ENCODE measurements at places on chromosomes 5 and 9.

DNA sequence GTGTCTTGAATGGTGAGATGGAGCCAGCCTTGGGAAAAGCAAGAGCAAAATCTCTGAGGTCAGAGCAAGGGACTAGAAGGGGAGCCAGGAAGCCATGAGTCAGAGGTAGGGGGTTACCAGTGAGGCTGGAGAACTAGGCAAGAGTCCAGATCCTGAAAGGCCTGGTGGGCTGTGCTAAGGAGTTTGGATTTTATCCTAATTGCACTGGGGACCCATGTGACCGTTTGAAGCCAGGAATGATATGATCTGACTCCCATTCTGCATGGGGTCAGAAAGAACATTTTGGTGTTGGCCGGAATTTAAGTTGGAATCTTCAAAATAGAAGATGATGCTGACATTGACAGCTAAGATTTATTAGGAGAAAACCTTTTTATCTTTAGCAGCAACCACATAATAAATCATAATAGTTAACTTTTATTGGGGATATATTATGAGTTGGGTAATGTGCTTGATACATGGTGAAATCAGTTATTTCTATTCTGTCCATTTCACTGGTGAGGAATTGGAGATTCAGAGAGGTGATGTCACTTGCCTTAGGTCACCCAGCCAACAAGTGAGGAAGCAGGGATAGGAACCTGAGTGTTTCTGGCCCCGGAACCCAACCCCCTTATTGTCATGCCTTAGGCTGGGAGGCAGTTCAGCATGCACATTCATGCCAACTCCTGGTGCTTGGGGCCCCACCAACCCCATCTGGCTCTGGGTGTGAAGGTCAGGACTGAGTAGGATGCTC is 61.5 kb upstream of the RARS1 start:
- DNase-seq, result no peak

GRCh38 chr5:116702776-116703175 is 128.2 kb upstream of the SEMA6A start:
- DNase-seq, result no peak

- DNase-seq, result no peak
These were observed 16.3 kb downstream of the PRXL2C start for GRCh38 chr9:96638606-96639364.

GRCh38 chr5:30981576-30981975 is 211.9 kb upstream of the CDH6 start:
- DNase-seq, result no peak

DNA sequence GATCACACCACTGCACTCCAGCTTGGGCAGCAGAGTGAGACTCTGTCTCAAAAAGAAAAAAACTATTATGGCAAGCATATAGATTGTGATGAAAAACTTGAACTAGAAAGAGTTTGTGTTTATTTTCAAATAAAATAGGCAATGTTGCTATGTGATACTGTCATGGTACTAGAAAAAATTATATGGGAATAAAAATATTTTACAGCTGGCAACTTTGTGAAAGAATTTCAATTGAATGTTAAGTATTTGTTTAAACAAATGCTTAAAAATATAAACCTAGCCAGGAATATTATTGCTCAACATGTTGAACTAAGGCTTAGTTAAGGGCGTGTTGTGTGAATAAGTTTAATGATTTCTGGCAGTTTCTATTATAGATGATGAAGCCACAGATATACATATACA is 31.7 kb downstream of the HSDL2 start:
- DNase-seq, result no peak

DNA sequence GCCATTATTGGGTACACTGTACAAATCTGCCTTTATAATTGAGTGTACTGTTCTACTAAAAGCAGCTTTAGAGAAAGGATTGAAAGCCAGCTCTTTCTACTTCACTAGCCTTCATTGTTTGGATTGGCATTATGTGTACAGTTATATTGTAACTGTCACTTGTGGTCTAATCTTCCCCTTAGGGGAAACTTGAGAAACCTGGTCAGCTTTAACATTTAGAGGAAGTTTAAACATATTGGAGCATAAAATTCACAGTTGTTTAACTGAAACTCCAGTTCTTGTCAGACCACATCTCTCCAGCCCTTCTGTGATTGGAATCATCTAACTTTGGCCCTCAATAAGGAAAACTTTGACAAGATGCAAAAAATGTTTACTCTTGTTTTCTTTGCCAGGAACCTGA is 24.6 kb downstream of the PIK3R1 start:
- no peak for DNase-seq

- DNase-seq, result no peak
These were observed 66.1 kb downstream of the PTPDC1 start for GRCh38 chr9:94150279-94150828.

GRCh38 chr5:136075466-136075891 is 46.7 kb downstream of the TGFBI start:
- no peak for DNase-seq

- no peak for DNase-seq
These were observed 22.1 kb upstream of the UGCG start for GRCh38 chr9:111874500-111874899.

DNA sequence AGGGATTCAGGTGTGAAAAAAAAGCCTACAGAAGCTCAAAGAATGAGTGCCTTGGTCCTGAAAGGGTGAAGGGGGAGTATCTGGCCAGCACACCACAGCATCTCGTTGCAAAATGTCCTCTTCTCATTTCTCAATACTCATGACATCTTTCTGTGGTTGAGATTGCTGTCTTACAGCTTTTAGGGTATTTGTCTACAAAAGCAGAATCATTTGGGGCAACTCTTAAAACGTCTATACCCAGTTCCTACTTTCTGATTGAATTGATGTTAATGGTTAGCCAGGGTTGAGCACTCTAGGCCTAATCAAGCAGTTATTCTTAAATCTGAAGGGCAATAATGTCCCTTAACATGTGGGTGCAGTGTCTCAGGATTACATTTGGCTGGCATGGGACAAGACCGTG is 21.2 kb upstream of the PCSK5 start:
- DNase-seq, result no peak

- no peak for DNase-seq
These were observed 135.0 kb downstream of the STK32A start for GRCh38 chr5:147369742-147370374.

DNA sequence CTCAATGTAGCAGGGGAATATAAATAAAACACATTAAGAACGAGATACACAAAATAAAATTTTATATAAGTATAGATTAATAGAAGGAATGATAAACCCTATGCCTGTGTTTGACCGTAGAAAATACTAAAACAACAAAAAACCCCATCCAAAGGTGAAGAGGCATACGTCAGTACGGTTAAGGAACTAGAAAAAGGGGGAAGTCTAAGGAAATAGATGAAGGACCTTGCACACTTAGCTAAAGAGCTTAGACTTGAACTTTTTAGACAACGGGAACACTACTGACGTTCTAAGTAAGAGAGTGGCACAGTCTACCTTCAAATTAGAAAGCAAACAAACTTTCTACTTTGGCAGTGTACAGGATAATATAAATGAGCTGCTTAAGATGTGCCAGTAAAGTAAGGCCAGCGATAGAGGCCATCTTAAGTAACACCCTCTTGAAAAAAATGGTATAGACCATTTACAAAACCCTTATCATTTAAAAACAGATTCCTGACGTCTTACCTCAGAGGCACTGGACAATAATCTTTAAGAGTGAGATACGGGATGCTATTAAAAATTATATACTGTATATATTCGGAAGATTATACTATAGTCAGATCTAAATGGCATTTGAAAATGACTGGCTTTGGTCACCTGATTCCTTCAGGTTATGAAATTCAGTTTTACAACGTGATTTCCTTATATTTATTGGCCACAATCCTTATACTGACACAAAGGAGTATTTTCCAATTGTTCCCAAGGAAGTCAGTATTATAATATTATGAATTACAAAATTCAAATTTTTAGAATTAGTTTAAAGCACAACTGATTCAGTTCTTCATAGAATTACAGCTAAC is 8.5 kb downstream of the PANK3 start:
- no peak for DNase-seq

GRCh38 chr5:74378464-74378863 is 262.1 kb downstream of the ENC1 start:
- no peak for DNase-seq

- DNase-seq, result no peak
These were observed 227.3 kb upstream of the TBCA start for GRCh38 chr5:78003450-78003849.
